Activated CD8-positive, alpha-beta memory T cell treated with anti-CD3 and anti-CD28 coated beads, Interleukin-2, amount 10 ng/mL, durations not matched to agents 7 days and 5 days (primary cell): ENCODE measurements at places on chromosomes 16 and 17.
A peak's percentile ranks its signal among the peaks of the same experiment; 100 is the strongest.

DNA sequence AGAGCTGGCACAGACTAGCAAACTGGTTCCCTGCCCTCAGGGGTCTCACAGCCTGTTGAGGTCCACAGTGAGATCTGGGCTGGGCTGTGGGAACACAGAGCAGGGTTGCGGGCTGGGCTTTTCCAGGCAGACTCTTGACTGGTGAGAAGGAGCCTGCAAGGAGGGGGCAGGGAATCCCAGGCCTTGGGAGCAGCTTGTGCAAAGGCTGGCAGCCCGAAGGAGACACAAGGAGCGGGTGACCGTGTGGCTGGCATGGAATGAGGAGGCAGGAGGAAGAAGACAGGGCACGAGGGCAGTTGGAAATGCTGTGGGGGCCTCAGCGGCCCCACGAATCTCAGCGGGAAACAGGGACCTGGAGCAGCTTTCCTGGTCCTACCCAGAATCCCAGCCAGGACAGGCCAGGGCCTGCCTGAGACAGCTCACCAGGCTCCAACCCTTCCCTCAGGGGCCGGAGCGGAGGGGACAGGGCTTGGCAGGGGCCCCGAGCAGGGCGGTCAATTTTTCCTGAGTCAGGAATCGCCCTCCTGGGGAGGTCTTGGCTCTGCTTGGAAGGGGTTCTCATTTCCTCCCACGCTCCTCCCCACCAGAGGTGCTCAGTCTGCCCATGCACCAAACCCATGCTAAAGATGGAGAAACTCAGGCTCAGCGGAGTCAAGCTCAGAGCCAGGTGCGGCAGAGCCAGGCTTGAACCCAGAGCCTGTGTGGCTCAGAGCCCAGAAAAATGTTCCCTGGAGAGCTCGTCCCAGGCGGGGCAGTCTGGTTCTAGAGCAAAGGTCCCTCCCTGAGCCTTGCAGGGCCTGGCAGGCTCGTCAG, 9.2 kb upstream of the SNN start:
- peaks cover 12% of the 10 kb centered on the region for H3K4me1 ChIP-seq
- H3K36me3 ChIP-seq, result no peaks in the 10 kb centered on the region
- H3K27ac ChIP-seq, result no peak overlapping the region
- H3K4me3 ChIP-seq, result no peak overlapping the region

GRCh38 chr17:50699410-50699809, 8.3 kb downstream of the ANKRD40 start:
- peaks cover 35% of the 10 kb centered on the region for H3K4me1 ChIP-seq
- H3K27me3 ChIP-seq, result no peaks in the 10 kb centered on the region
- H3K27ac ChIP-seq, result no peak overlapping the region
- no peak for DNase-seq
- H3K4me3 ChIP-seq, result no peak overlapping the region
- peaks cover 49% of the 10 kb centered on the region for H3K36me3 ChIP-seq

DNA sequence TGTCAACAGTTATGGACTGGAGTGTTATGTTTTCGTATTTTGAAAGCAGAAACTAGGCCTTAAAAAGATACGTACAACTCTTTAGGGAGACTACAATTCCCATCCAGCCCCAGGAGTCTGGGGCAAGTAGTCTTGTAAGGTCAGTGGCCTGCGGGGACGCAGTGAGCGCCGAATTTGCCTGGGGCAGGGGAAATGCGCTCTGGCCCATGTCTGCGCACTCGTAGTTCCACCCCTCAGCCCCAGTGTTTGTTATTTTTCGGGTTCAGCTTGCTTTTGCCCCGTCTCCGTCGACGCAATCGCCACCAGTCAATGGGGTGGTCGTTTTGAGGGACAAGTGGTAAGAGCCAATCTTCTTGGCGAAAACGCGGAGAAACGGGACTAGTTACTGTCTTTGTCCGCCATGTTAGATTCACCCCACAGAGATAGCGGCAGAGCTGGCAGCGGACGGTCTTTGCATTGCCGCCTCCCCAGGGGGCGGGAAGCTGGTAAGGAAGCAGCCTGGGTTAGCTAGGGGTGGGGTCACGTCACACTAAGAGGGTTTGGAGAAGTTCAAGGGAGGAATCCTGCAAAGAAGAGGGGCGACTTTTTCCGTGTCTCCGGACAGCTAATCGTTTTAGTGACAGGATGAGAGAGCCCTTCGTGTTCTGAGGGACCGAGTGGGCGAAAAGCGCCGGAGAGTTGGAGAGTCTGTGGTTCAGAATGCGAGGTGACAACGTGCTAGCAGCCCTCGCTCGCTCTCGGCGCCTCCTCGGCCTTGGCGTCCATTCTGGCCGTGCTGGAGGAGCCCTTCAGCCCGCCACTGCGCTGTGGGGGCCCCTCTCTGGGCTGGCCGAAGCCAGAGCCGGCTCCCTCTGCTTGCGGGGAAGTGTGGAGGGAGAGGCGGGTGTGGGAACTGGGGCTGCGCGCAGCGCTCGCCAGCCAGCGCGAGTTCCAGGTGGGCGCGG, 1.1 kb upstream of the BRCA1 start:
- H3K4me1 ChIP-seq, result peaks cover 45% of the 10 kb centered on the region
- no peaks in the 10 kb centered on the region for H3K27me3 ChIP-seq
- H3K36me3 ChIP-seq, result peaks cover 32% of the 10 kb centered on the region
- H3K4me3 ChIP-seq, result peak overlapping the region; percentile 93
- peak overlapping the region; percentile 99 for H3K27ac ChIP-seq
- DNase-seq, result peak; percentile 44

DNA sequence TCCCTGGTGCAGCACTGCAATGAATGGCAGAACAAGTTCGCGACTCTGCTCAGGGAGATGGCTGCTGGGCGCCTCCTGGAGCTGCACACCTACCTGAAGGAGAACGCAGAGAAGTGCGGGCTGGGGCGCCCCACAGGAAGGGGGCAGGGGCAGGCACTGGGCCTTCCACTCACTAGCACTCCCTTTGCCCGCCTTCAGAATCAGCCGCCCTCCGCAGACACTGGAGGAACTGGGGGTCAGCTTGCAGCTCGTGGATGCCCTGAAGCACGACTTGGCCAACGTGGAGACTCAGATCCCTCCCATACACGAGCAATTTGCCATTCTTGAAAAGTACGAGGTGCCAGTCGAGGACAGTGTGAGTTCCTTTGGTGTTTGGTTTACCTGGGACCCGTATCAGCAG, 46.4 kb downstream of the DNAH2 start:
- no peak overlapping the region for H3K27ac ChIP-seq
- H3K4me3 ChIP-seq, result no peak overlapping the region
- no peaks in the 10 kb centered on the region for H3K36me3 ChIP-seq
- peaks cover 4% of the 10 kb centered on the region for H3K4me1 ChIP-seq

GRCh38 chr16:49652456-49653172, 203.3 kb downstream of the ZNF423 start:
- H3K27me3 ChIP-seq, result no peaks in the 10 kb centered on the region
- H3K36me3 ChIP-seq, result peaks cover 3% of the 10 kb centered on the region
- no peaks in the 10 kb centered on the region for H3K4me1 ChIP-seq
- no peak for DNase-seq
- H3K27ac ChIP-seq, result no peak overlapping the region
- H3K4me3 ChIP-seq, result no peak overlapping the region

DNA sequence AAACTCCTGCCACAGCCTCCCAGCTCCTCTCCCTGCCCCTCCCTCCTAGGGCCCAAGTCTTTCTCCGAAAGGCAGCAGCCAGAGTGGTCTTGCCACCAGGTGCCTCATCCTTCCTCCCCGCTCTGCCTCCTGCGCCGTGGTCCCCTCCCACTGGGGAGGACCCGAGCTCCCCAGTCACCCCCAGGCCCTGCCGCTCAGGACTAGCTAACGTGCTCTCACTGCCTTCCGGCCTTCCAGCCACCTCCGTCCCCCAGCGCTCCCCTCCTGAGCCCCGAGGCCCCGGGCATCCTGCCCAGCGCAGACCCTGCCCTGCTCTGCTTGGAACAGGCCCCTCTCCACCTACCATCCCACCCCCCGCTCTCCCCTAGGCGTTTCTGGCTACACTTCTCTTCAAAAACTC, 19.4 kb upstream of the COL1A1 start:
- DNase-seq, result no peak
- H3K27me3 ChIP-seq, result peaks cover 37% of the 10 kb centered on the region
- H3K4me1 ChIP-seq, result peaks cover 9% of the 10 kb centered on the region

DNA sequence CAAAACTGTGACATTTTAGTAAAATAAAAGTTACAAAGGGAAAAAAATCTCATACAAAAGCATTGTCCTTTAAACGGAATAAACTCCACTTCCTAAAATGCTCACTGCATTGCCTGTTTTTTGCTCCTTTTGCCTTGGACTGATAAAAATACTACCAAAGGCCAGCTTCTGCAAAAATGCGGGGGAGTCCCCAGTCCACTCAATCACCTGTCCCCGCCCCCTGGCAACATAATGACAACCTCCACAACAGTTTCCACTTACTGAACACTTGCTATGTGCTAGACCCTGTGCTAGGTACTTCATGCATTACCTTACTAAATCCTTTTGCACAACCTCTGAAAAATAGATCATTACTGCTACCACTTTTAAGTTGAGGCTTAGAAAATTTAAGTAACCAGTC, 172.7 kb upstream of the CCL2 start:
- H3K4me1 ChIP-seq, result no peaks in the 10 kb centered on the region
- H3K27me3 ChIP-seq, result peaks cover 3% of the 10 kb centered on the region
- DNase-seq, result no peak
- no peak overlapping the region for H3K4me3 ChIP-seq
- no peaks in the 10 kb centered on the region for H3K36me3 ChIP-seq

- H3K27ac ChIP-seq, result no peak overlapping the region
- peaks cover 28% of the 10 kb centered on the region for H3K4me1 ChIP-seq
- no peak overlapping the region for H3K4me3 ChIP-seq
- H3K27me3 ChIP-seq, result no peaks in the 10 kb centered on the region
Measured at GRCh38 chr17:28472871-28473497, 460 bp upstream of the SLC13A2 start.

- peaks cover 18% of the 10 kb centered on the region for H3K4me1 ChIP-seq
- no peaks in the 10 kb centered on the region for H3K27me3 ChIP-seq
- peaks cover 6% of the 10 kb centered on the region for H3K36me3 ChIP-seq
- H3K27ac ChIP-seq, result no peak within 1 kb of the TSS
- no peak within 1 kb of the TSS for H3K4me3 ChIP-seq
Measured at GRCh38 chr17:35981246-35981645, at the start of gene CCL16. Gene CCL16, minus strand, starts transcription at chr17:35981497. Its CDS starts 77 bp downstream, at chr17:35981420.

DNA sequence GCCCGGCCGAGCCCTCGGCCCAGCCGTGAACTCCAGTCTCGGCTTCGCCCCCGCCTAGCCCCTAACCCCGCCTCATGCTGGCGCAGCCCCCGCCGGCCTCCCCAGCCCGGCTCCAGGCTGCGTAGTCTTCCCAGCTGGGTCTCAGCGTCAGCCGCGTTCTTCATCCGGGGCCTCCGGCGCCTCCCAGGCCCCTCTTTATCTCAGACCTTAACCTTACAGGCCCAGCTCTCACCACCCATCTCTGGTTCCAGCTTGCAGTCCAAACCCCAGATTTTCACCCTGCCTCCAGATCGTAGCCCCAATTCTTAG, at the start of gene PROCA1:
Gene PROCA1, minus strand, starts transcription at position 166 of the 309 bp plus-strand sequence. CDS start 228 bp downstream, outside the sequence.
- peaks cover 24% of the 10 kb centered on the region for H3K27me3 ChIP-seq
- H3K4me1 ChIP-seq, result peaks cover 17% of the 10 kb centered on the region
- peak within 1 kb of the TSS; percentile 81 for H3K4me3 ChIP-seq
- DNase-seq, result peak; percentile 68

DNA sequence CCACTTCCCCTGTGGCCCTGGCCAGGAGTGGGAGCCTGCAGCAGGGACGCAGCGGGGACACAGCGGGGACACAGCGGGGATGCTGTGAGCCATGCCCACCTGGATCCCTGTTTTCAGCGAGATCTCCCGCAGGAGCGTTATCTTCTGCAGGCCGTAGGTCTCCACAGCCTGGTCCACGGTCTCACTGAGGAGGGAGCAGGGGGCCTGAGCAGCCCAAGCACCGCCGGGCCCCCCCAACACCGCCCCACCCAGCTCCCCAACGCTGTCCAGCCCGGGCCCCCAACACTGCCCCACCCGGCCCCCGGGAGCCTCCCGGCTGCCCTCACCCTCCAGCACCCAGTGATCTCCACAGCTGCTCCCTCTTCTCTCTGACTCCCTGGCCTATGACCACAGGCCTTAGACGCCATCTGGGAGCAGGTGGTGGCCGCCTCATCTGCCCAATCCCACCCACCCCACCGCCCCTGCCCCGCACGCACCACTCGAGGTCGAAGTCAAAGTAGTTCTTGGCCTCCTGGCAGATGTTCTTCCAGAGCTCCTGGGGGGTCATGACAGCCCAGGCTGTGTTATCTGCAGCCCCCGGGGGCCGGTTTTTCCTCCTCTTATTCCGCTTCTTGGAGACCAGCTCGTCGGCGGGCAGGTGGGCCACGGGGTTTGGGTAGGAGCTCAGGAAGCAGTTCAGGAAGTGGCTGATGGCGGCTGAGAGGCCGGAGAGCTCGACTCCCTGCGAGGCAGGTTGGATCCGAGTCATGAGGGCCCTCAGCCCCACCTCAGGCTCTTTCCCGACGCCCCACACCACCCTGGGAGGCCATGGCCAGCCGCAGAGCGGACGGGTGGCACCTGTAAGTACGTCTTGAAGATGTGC, 17.0 kb downstream of the CLUH start:
- DNase-seq, result peak; percentile 37
- H3K27me3 ChIP-seq, result no peaks in the 10 kb centered on the region
- no peak overlapping the region for H3K4me3 ChIP-seq
- peaks cover 4% of the 10 kb centered on the region for H3K4me1 ChIP-seq
- peaks cover 16% of the 10 kb centered on the region for H3K36me3 ChIP-seq

- H3K27ac ChIP-seq, result no peak overlapping the region
- DNase-seq, result no peak
- H3K4me1 ChIP-seq, result peaks cover 2% of the 10 kb centered on the region
- no peaks in the 10 kb centered on the region for H3K27me3 ChIP-seq
- no peaks in the 10 kb centered on the region for H3K36me3 ChIP-seq
Measured at GRCh38 chr17:10136258-10136981, 62.0 kb downstream of the GAS7 start.

DNA sequence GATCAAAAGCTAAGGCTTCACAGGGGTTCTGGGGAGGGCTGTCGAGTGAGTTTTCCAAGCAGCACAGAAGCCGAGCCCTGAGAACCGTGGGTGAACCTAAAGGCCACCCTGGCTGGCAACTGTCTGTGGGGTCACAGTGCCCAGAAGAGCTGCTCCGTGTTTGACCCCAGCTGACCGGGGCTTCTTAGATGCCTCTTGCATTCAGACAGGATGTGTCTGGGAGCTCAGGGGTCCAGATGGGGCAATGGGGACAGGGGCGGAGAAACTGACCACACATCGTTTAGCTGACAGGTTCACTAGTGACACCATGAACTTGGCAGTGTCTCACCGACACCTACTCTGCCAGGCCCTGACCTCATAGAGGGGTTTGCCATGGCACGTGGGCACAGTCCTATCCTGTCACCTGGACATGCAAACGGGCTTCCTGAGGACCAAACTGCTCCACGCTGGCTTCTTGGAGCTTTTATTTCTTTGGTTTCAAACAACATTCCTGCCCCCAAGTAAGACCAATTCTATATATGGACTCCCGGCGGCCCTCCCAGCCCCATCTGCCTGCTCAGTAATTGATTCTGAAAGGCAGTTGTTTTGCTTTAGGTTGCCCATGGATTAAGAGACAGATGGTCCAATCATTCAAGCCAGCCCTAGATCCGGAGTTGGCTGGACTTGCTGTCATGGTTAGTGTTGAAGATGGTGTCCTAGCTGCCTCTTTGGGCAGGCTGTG, 22.2 kb downstream of the WSCD1 start:
- no peaks in the 10 kb centered on the region for H3K4me1 ChIP-seq
- H3K4me3 ChIP-seq, result no peak overlapping the region
- H3K27me3 ChIP-seq, result no peaks in the 10 kb centered on the region
- no peaks in the 10 kb centered on the region for H3K36me3 ChIP-seq
- no peak overlapping the region for H3K27ac ChIP-seq
- DNase-seq, result no peak

GRCh38 chr17:50562242-50563091, 2.0 kb downstream of the CACNA1G start:
- H3K27ac ChIP-seq, result no peak overlapping the region
- H3K36me3 ChIP-seq, result no peaks in the 10 kb centered on the region
- DNase-seq, result no peak
- H3K4me1 ChIP-seq, result peaks cover 18% of the 10 kb centered on the region

- H3K4me1 ChIP-seq, result no peaks in the 10 kb centered on the region
- H3K27me3 ChIP-seq, result no peaks in the 10 kb centered on the region
- peak; percentile 50 for DNase-seq
- H3K27ac ChIP-seq, result no peak overlapping the region
- no peak overlapping the region for H3K4me3 ChIP-seq
Measured at GRCh38 chr17:75625813-75626486, 7.3 kb upstream of the SMIM5 start.
